ENCODE measurements at places on chromosomes 11 and 22.

DNA sequence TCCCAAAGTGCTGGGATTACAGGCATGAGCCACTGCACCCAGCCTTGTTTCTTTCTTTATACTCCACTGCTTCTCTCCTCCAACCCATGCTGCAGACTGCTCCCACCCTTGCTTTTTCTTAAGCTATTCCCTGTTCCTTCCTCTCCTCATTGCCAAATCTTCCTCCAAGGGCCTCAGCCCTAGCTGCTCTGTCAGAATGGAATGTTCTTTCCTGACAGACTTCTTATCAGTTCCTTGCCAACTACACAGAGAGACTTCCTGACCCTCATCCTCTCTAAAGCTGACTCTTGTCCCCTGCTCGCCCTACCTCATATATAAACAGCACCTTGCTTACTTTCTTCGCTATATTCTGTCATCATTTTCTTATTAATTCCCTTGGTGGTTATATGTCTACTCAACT, 16.9 kb upstream of the PIK3C2A start:
- no peak for DNase-seq

DNA sequence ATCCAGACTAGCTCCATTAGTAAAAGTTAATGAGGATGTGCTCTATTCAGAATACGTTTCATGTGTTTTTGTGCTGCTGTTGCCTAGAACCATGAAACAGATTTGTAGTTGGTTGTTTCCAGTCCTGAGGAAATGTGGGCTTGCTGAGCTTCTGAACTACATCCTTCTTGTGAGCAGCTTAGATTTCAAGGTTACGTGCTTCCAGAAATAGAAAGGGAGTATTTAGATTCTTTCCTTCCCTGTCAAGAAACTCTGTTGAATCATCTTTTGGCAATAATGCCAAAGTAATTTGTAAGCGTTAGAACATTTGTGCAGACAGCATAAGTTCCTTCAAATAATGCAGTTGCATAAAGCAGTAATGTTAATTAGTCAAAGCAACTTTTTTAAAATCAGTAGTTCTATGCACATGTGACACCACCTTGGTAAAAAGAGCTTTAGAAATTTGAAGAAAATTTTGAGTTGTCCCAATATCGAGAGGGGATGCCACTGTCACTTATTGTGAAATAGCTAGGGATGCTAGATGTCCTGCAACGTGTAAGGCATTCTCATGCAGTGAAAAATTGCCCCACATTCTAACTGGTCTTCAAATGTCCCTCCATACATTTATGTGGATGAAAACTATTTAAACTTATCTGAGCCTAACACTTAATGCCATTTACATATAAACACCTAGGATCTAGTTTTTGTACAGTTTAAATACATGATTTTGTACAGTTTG, 169.6 kb downstream of the ETS1 start:
- peak; percentile 32 for DNase-seq

DNA sequence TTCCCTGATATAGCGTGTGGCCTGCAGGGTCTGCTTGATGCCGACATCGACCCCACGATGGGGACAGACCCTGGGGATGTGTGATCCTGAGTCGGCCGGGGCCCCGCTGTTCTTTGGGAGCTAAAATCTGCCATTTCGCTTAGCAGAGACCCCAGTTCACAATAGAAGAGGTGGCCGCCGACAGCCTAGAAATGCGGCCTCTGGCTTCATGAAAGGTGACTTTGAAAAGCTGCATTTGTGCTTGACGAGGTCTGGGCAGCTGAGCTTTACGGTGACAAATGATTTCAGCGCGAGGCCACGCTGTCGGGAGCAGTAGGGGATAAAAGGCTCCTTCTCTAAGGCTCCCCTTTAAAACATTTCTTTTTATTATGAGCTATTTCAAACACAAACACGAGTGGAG, 71.7 kb downstream of the RPS6KA4 start:
- no peak for DNase-seq

GRCh38 chr22:40120848-40121247, 56.9 kb upstream of the TNRC6B start:
- DNase-seq = no peak

DNA sequence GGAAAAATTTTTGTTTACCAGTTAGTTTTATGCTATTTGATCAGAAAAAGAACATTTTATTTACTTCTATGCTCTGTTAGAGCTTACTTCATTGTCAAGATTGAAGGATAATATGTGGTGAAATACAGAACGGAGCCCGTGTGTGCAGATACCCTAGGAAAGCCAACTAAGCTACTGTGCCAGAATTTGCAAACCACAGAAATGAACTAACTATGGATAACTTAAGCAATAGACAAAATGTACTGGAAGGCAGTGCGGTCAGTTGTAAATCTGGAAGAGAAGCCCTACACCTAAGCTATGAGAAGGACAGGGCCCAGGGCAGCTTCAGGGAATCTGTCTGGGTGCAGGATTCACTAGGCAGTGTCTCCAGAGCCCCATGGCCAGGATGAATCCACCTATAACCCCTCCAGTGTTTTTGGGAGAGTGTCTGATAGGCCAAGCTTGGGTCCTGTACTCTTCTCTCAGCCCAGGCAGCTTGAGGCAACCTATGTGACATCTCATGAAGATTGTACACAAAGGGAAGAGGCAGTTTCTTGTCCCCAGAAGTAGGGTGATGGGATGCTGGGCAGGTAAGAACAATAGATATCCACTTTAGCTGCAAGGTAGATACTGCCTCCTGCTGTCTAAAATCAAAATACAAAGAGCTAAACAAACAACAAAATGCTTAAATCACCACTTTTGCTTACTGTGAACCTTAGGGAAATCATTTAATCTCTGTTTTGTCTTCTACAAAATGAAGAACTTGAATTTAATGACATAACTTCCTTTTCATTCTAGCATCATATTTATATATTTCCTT, 12.1 kb downstream of the MMP7 start:
- DNase-seq = no peak

GRCh38 chr11:33868647-33869461, 23.0 kb downstream of the LMO2 start:
- no peak for DNase-seq

DNA sequence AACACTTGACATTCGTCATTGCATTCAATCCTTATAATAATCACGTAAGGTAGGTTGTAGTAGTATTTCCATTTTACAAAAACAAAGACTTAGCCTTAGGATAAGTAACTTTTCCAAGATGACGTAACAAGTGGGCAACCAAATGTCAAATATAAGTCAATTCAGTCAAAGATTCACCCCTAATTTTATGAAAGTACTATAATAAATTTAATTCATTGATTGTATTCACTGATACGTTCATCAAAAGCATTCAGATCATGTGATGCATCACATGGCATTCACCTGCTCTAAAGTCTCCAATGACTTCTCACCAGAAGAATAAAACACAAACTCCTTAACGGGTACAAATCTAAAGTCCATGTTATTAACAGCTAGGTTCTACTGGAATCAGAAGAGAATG, 2.1 kb downstream of the KIF18A start:
- DNase-seq = no peak

GRCh38 chr22:36352803-36353507, 34.8 kb downstream of the MYH9 start:
- DNase-seq = no peak

GRCh38 chr11:118996926-118997626, 862 bp upstream of the CENATAC start:
- no peak for DNase-seq

GRCh38 chr11:2248242-2248641, 22.1 kb downstream of the ASCL2 start:
- DNase-seq = no peak

GRCh38 chr11:67538823-67539505, 15.7 kb upstream of the CABP2 start:
- no peak for DNase-seq

DNA sequence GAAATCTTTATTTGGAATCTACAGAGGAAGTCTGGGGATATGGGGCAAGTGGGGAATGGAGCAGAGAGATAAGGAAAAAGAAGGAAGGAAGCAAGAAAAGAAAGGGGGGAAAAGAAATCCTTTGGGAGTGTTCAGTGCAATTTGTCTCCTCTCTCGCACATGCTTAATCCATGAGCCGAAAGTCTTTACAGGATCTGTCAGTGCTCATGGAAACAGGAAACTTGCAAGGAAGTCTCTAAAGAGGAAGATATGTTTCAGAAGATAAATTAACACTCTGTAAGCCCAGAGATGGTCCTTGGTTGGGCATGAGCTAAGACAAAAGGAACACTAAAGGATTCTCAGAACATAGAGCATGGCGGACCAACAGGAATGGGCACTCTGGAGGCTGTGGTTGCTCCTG, 47.9 kb upstream of the FLI1 start:
- DNase-seq = no peak

GRCh38 chr11:46071091-46071490, 50.2 kb downstream of the PHF21A start:
- DNase-seq = no peak

DNA sequence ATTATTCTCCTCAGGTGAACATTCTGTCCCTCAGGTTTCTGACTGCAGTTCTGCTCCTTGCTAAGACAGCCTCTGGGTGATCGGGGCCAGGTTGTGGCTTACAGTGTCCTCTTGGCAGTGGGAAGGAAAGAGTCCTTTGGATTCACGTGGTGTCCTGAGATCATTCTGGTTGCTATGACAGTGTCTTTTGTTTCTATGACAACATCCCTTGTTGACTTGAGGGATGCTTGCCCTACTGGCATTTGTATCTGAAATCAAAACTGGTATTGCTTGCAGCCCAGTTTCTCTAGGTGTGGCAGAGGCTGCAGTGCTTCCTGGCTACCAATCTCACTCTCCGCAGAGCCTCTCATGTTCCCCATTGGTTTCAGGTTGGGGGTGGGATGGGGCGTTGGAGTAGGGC, 151.8 kb upstream of the CCDC90B start:
- DNase-seq = no peak

GRCh38 chr22:47048123-47049077, 285.9 kb downstream of the TBC1D22A start:
- no peak for DNase-seq

- no peak for DNase-seq
These were observed 160.4 kb downstream of the ATG16L2 start for GRCh38 chr11:72974487-72975205.

DNA sequence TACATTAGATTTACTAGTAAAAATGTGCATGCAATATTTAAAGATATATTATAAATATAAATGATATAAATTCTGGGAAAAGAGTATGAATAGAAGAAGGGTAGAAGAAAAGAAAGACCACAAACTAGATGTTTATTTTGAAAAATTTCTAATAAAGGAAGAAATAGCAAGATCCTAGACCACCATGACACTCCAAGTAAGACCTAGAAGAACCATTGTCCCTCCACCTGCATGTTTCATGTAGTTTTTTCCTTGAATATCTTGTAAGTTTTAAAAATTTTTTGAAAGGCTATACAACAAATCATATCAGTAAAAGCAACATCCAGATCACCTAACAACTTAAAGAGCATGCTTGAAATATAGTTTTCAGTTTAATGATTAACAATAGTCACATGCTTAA, 46.8 kb downstream of the ARHGAP32 start:
- no peak for DNase-seq

DNA sequence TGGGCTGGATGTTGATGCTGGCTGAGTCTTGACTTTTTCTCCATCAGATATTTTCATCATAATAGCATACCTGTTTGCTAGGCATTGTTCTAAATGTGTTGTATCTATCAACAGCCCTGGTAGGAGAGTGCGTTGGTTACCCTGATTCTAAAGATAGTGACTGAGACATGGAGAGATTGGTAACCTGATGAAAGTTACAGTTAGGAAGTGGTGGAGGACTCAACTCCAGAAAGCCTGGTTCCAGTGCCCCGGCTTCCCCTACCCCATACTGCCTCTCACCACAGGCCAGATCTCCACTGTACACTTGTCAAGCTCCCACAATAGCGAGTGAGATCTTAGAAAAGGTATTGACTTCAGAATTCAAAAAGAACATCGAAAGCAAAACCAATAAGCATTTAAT, 22.8 kb upstream of the RELT start:
- no peak for DNase-seq

- DNase-seq = no peak
These were observed 6.8 kb downstream of the MICAL2 start for GRCh38 chr11:12117200-12117599.

- DNase-seq = no peak
These were observed 10.6 kb upstream of the PKP3 start for GRCh38 chr11:383431-383830.

- no peak for DNase-seq
These were observed 42.7 kb downstream of the WEE1 start for GRCh38 chr11:9616042-9616675.

DNA sequence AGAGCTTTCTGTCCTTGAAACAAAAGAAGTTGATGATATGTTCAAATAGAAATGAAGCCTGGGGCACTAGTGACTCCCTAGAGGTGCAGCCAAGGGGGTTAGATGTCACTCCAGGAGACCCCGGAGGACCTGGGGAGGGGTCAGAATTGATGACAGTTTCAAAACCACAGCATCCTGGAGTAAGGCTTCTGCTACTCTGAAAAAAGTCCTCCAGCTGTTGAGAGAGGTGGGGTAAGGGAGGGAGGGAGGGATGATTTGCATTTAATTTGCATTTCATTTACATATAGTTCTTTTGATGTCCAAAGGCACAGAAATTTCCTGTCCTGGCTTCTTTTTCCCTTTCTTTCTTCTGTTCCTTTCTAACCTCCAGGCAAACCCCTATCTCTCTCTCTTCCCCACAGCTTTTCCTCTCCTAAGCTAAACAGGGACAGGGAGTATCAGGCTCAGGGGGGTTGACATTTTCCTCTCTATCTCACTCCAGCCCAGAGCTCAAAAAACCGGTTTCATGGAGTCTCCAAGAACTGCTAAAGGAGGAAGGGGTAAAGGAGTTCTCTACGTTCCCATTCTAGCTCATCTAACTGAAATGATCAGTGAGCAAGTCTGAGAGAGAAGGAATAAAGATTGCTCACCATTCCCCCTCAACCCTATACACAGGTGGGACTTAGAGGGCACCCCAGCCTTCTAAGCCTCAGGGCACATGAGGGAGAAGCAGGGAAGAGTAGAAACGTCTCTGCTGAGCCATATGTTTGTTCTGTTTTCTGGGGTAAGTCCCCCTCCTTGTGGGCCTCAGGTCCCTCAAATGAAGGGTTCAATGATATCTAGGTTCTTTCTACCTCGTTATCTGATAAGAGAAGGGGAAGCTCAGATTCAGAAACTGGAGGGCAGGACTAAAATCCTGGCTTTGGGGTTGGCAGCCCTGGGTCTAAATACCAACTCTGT, 3.5 kb upstream of the POU2F3 start:
- DNase-seq = no peak

DNA sequence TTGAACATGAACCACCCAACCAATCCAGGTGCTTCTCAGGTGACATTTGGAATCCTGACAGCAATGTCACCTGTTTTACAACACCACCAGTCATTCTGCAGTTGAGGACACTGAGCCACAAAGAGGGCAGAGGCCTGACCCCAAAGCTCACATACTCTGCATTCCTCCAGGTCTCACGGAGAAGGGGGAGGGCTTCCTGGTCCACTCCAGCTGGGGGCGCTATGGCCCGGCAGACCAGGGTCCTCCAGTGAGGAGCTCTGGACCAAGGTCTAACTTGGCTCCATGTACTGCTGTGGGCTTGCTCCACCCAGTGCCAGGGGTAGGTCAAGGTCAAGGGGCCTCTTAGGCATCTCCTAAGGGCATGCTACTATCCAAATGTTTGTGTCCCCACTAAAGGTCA, 1.5 kb upstream of the PNPLA3 start:
- DNase-seq = no peak

- DNase-seq = no peak
These were observed 38.0 kb upstream of the TBCEL start for GRCh38 chr11:120985718-120986569.
